Activated T-helper 1 cell treated with anti-CD3 and anti-CD28 coated beads, Interleukin-2, amount 50 U/mL, for 16 hours (primary cell): ENCODE measurements at places on chromosomes 16 and 17.

- no peak for DNase-seq
Measured at GRCh38 chr17:1554751-1555540, 7.6 kb downstream of the PITPNA start.

- no peak for DNase-seq
Measured at GRCh38 chr17:78939615-78940014, 14.4 kb upstream of the TIMP2 start.

- DNase-seq = no peak
Measured at GRCh38 chr17:79843816-79844800, 4.9 kb upstream of the CBX4 start.

GRCh38 chr17:39663340-39663687 lies 1.8 kb upstream of the TCAP start:
- DNase-seq = no peak

GRCh38 chr17:16438173-16438556 lies 22.8 kb downstream of the TRPV2 start:
- DNase-seq = no peak

DNA sequence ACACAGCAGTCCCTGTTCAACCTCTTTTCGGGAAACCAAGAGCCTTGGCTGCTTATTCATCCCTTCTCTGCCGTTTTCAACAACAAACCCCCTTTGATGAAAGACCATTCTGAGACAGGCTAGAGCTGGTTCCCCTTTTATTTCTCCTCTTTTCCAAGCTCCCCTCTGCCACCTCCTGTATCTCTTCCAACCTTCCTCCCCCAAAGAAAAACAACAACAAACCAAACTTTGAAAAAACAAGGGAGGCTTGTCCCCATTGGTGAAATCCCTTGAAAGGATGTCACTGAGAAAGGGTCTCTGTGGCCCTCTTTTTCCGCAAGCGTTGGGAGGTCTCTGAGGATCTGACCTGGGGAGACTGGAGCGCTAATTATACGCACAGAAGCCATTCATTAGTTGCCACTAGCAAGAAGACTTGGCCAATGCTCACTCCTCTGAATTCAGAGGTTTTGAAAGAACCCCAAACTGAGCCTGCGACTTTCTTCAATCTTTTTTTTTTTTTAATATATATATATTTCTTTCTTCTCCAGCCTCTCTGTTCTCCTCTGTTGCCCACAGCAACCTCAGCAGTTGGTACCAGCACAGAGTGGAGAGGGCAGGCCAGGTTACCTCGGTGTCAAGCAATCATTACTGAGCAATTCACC lies 101.4 kb downstream of the PITPNC1 start:
- no peak for DNase-seq

DNA sequence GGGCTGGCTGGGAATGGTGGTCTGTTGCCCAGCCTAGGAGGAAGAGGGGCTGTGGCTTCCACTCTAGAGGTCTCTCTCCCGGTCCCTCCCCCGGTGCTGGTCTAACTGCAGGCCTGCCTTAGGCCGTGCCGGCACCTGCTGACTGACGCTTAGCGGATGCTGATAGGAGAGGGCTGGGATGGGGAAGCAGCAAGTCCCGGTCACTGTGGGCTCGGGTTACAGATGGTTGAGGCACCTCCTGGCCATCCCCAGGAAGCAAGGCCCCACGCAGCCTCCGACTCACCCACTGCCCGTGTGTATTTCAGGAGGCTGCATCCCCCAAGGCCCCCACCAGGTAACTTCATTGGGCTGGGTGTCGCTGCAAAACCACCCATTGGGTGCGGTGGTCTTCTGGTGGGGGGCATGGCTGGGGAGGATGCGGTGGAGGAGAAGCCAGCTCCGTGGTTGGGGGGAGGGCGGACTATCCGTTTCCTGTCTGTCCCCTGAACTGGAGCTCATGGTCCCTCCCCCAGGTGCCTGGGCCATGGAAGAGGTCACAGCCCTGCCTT lies 278.9 kb downstream of the SEC14L1 start:
- DNase-seq = no peak

GRCh38 chr17:48301002-48301401 lies 129.0 kb downstream of the SKAP1 start:
- no peak for DNase-seq

DNA sequence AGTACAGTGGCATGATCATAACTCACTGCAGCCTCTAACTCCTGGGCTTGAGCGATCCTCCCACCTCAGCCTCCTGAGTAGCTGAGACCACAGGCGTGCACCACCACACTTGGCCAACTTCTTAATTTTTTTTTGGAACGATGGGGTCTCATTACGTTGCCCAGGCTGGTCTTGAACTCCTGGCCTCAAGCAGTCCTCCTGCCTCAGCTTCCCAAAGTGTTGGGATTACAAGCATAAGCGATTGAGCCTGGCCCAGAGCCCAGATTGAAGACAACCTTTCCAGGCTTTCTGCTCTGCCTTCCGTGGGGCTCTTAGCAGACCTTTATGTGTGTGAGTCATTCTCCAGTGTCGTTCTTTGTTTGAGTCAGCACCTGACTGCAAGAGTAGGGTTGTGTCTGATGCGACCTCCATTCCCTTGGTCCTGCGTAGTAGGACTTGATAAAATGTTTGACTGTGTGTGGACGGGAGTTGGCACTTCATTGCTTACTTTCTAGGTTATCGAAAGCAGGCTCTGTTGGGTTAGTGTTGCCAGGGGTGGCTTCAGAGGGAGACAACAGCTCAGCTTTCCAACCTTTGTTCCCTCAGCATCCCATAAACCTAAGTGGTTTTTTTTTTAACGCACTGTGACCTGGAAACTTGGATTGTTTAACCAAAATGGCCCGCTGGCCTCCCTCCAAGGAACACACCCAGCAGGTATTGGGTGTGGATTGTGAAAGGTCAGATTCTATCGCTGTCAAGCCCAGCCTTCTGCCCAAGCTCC lies 26.4 kb downstream of the EEF2K start:
- no peak for DNase-seq

DNA sequence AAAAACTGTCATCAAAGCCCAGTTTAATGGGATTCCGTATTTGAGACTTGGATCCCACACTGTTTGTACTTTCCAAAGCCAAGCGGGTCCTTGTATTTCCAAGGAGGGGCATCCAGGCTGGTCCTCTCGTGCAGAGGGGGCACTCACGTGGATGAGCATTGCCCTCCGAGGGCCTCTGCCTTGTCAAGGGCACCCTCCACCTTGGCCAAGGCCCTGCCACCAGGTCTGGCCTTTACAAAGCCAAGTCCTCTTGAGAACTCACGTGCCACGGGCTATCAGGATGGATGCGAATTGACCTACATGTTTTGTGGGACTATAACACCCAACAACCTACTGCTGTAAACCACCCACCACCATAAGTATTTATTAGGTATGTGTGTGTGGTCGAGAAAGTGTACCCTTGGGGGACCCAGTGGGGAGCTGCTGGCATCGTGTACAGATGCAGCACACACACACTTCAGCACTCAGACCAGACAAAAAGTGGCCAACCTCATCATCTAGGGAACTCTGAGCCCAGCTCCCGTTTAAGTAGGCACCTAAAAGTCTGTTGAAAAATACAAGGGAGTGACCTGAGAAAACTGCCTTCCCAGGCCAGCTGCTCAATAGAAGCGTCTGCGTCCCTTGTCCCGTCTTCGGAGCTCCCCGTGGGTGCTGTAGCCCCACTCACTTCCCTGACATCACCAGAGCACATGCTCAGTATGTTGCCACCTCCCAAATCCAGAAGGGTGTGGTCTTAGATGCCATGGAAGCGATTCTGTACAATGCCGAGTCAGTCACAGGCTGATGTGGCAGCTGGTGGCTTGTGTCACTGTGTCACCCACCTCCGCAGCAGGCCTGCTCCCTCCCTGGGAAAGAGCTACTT lies 12.9 kb downstream of the MAP1LC3B start:
- DNase-seq = no peak

DNA sequence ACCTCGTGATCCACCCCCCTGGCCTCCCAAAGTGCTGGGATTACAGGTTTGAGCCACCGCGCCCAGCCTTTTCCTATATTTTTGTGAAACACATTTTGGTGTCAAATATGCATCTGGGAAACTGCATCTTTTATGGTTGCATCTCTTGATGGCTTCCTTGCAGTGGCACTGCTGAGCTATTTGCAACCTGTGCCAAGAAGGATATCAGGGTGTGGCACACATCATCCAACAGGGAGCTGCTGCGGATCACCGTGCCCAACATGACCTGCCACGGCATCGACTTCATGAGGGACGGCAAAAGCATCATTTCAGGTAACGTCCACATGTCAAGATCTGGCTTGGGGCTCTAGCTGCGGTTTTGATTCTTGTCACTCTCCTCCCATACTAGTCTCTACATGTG lies 16.8 kb upstream of the USP43 start:
- DNase-seq = no peak

DNA sequence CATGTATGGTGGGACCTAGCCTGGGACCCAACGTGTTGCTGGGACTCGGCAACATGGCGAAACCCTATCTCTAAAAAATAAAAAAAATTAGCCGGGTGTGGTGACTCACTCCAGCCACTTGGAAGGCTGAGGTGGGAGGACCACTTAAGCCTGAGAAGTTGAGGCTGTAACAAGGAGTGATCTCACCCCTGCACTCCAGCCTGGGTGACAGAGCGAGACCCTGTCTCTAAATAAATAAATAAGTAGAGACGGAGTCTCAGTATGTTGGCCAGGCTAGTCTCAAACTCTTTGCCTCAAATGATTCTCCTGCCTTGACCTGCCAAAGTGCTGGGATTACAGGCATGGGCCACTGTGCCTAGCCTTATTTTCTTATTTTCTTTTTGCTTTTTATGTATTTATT lies 10.1 kb upstream of the CNP start:
- no peak for DNase-seq

GRCh38 chr16:85286951-85287814 lies 174.9 kb upstream of the CIBAR2 start:
- DNase-seq = no peak

DNA sequence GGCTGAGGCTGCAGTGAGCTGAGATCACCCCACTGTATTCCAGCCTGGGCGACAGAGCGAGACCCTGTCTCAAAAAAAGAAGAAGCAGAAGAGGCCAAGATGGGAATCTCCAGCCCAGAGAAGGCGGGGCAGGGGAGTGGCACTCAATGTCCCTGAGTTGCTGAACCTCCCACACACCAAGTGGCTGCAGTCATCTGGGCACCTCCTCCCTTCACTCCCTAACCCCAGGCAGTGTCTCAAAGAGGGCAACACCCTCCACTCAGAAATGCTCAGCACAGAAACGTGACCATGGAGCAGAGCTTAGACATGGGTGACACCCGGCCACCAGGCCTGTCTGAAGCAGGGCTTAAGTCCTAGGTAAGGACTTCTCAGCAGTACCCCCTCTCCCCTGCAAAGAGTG lies 36.3 kb upstream of the BCAR1 start:
- DNase-seq = no peak

DNA sequence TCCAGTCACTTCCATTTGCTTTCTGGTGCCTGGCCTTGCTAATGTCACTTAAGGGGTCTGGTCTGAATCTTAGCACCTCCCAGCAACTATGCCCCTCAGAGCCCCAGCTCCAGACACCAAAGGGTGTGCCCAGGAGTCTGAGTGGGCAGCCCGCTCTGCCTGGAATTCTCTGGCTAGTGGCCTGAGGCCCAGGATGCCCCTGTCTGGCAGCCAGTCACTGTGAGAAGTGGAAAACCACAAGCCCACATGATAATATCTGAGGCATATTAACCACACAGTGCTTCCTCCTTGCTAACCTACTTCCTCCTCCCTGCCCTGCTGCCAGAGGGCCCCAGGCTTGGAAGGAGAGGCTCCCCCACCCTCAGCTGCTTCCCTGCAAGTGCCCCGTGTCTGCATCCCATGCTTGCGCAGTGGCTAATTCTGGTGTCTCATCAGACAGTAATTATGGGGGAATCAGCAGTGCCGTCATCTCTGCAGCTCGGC lies 14.0 kb downstream of the SRCIN1 start:
- DNase-seq = no peak

GRCh38 chr17:68822719-68823289 lies 132.4 kb downstream of the ABCA8 start:
- DNase-seq = no peak

DNA sequence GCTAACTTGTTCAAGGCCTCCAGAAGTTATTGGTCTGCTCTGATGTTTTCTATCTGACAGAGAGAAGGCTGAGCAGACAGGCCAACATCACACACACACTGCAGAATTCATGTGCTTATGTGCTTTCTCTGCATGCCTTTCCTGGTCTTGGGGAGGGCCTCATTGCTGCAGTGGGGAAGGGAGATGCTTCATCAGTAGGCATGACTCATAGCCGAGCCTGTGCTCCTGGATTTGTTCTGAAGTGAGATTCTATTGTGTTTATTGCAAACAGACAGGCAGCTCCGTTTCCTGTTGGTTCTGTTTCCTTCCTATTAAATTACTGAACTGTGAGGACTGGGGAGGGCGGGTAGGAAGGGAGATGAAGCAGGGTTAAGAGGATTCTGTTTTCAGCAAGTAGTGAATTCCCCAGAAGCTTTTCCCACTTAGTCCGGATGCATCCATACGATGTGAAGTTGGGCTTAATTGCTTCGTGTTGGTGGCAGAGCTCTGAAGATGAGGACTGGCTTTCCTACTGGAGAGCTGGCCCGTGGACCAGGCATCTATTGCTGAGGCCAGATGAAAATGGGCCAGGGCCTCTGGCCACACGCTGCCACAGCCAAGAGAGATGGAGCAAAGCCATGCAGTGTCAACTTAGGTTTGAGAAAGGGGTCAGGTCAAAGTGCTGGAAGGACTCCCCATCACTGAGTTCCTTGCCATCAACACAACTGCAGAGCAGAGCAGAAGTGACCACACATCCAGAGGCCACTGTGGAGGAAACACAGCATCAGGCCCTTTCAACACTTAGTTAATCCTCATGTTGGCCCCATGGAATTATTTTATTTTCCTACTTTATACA lies 179.3 kb downstream of the UTP18 start:
- no peak for DNase-seq

- no peak for DNase-seq
Measured at GRCh38 chr16:50685462-50686063, 4.5 kb upstream of the SNX20 start.

DNA sequence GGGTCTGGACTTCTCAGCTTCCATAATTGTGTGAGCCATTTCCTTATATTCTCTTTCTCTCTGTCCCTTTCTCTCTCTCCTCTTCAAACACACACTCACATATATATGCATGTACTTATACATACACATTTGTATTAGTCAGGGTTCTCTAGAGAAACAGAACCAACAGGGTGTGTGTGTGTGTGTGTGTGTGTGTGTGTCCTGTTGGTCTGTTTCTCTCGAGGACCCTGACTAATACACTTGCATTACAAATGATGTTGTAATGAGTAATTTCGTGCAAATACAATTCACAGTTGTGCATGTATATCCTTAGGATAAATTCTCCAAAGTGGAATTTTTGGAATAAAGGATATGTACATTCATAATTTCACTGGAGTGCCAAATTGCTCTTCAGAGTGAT lies 115.3 kb downstream of the NPIPB5 start:
- no peak for DNase-seq

- no peak for DNase-seq
Measured at GRCh38 chr17:31580706-31581490, 189.4 kb downstream of the RAB11FIP4 start.

DNA sequence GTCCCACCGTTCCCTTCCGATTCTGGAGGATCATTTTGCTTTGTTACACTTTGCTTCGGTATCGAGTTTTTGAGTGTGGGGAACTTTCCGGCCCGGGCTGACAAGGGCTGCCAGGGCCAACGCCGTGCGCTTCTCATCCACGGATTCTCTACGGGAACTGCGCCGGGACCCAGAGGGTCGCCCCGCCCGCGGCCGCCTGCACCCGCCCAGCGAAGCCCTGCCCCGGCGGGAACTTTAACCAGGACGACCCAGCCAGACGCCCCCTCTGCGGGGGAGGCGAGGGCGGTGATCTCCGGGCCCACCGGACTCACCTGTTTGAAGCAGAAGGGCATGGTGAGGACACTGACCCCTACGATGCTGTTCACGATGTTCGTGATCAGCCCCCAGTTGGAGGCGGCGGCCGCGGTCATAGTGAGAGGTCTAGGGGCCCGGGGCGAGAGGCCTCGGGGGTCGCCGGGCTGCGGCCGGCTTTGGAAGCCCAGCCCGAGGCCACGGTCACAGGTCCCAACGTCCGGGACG lies 536 bp downstream of the SLC38A10 start:
- DNase-seq = no peak
